ENCODE measurements at places on chromosomes 1 and 21. TPM values are rescaled to one million over a fixed set of nuclear protein-coding genes. Genes with fewer than 3 reads are reported as not detected.

GRCh38 chr21:34983680-34984086 is 65.4 kb downstream of the RUNX1 start:
- peak; percentile 82 for DNase-seq

DNA sequence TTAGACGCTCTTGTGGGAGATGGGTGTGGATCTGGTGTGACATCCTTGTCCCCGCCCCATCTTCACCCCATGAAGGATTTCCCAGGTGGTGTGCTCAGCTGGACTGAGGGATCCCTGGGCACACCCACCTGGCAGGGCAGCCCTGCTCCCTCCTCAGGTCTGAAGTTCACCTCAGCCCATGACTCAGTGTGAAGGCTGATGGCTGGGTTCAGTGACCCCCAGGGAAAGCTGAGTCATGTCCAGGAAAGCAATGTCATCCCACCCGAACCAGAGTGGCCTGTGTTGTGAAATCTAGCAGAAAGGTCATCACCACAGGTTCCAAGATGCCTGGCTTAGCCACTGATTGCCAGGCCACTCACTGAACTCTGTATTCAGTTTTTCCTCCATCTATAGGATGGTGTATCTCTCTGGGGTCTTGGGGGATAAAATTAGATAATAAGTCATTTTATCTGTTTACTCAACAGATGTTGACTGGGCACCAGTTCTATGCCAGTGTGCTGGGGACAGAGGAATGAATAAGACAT is 97.7 kb upstream of the JUN start:
- DNase-seq = no peak

- no peak for DNase-seq
Measured at GRCh38 chr1:119688810-119689209, 22.9 kb upstream of the PHGDH start.

GRCh38 chr1:245290836-245291235 is 136.1 kb downstream of the KIF26B start:
- no peak for DNase-seq

MYBPHL gene
- total RNA-seq = not detected

CASQ2 gene
- not detected for total RNA-seq

Measured in activated CD4-positive, alpha-beta T cell treated with anti-CD3 and anti-CD28 coated beads, Interleukin-2, amount 10 ng/mL, durations not matched to agents 24 days and 14 days (primary cell).